H4 (cell line): ENCODE measurements at places on chromosomes 13 and 19. TPM values are rescaled to one million over a fixed set of nuclear protein-coding genes. Genes with fewer than 3 reads are reported as not detected.

Gene LYPD5
- 0.66 TPM in 1 of 2 replicates, not detected in the other for total RNA-seq

Gene KIR3DL1
- total RNA-seq, result not detected in 2 replicates

Gene DGKH
- 2.7 and 3.3 TPM in 2 replicates for total RNA-seq

Gene GJB2
- total RNA-seq, result 0.41 TPM in 1 of 2 replicates, not detected in the other

Gene ALOX5AP
- total RNA-seq, result 1.1 and 1.2 TPM in 2 replicates

Gene SHANK1
- 0.68 and 2.2 TPM in 2 replicates for total RNA-seq

Gene MTUS2
- 0.08 and 0.25 TPM in 2 replicates for total RNA-seq

Gene CEACAM3
- not detected in 2 replicates for total RNA-seq

Gene ZNF888
- 7.3 and 7.6 TPM in 2 replicates for total RNA-seq

Gene RDH8
- not detected in 2 replicates for total RNA-seq

Gene IL4I1
- total RNA-seq, result 0.15 TPM in 1 of 2 replicates, not detected in the other

Gene TRAPPC5
- 90.6 and 139 TPM in 2 replicates for total RNA-seq

Gene ZNF850
- total RNA-seq, result 6.3 and 7.0 TPM in 2 replicates

Gene STARD13
- total RNA-seq, result 1.6 and 1.8 TPM in 2 replicates

Gene DCLK1
- 0.97 and 2.9 TPM in 2 replicates for total RNA-seq

Gene BRME1
- total RNA-seq, result 2.3 and 5.3 TPM in 2 replicates

Gene YJEFN3
- 0.10 TPM in 1 of 2 replicates, not detected in the other for total RNA-seq

Gene ZNF576
- total RNA-seq, result 12.5 and 17.7 TPM in 2 replicates

Gene TNNT1
- 300 and 334 TPM in 2 replicates for total RNA-seq

Gene KASH5
- total RNA-seq, result not detected in 2 replicates

Gene KLK4
- not detected in 2 replicates for total RNA-seq

Gene ACER1
- total RNA-seq, result not detected in 2 replicates

Gene TMIGD2
- total RNA-seq, result not detected in 2 replicates

Gene CACNA1A
- total RNA-seq, result 0.08 TPM in 1 of 2 replicates, not detected in the other

Gene LRRC8E
- total RNA-seq, result 2.4 and 2.6 TPM in 2 replicates

Gene CYP2A6
- total RNA-seq, result not detected in 2 replicates

Gene KLK5
- 0.64 TPM in 1 of 2 replicates, not detected in the other for total RNA-seq

Gene PRR12
- total RNA-seq, result 0.99 and 1.0 TPM in 2 replicates

Gene ZNF730
- total RNA-seq, result 1.0 and 2.0 TPM in 2 replicates

Gene PRSS57
- not detected in 2 replicates for total RNA-seq

Gene ACP7
- not detected in 2 replicates for total RNA-seq

Gene LIM2
- not detected in 2 replicates for total RNA-seq

Gene ZNF556
- total RNA-seq, result not detected in 2 replicates

Gene FAM124A
- total RNA-seq, result 0.55 and 1.0 TPM in 2 replicates

Gene ZNF709
- 0.81 TPM in 1 of 2 replicates, not detected in the other for total RNA-seq

Gene RAB3A
- total RNA-seq, result 0.41 and 2.2 TPM in 2 replicates

Gene IZUMO2
- not detected in 2 replicates for total RNA-seq

Gene CEACAM16
- total RNA-seq, result not detected in 2 replicates

Gene GNG7
- total RNA-seq, result 0.60 and 0.75 TPM in 2 replicates

Gene SIGLEC6
- not detected in 2 replicates for total RNA-seq

Gene STOML3
- not detected in 2 replicates for total RNA-seq

Gene CAMSAP3
- 0.31 and 0.43 TPM in 2 replicates for total RNA-seq

Gene JSRP1
- total RNA-seq, result 0.66 TPM in 1 of 2 replicates, not detected in the other

Gene ANKLE1
- total RNA-seq, result 0.06 TPM in 1 of 2 replicates, not detected in the other

Gene ZNF628
- total RNA-seq, result 1.4 and 3.9 TPM in 2 replicates
